Astrocyte of the hippocampus (primary cell): ENCODE measurements at places on chromosomes 12 and 14.
A peak's percentile ranks its signal among the peaks of the same experiment; 100 is the strongest.

GRCh38 chr14:69786603-69787002, 10.4 kb downstream of the SLC10A1 start:
- no peak for DNase-seq

GRCh38 chr12:89947437-89948270, 239.0 kb upstream of the ATP2B1 start:
- peak; percentile 84 for DNase-seq

GRCh38 chr12:93279565-93280412, 97.9 kb upstream of the NUDT4 start:
- DNase-seq: no peak

DNA sequence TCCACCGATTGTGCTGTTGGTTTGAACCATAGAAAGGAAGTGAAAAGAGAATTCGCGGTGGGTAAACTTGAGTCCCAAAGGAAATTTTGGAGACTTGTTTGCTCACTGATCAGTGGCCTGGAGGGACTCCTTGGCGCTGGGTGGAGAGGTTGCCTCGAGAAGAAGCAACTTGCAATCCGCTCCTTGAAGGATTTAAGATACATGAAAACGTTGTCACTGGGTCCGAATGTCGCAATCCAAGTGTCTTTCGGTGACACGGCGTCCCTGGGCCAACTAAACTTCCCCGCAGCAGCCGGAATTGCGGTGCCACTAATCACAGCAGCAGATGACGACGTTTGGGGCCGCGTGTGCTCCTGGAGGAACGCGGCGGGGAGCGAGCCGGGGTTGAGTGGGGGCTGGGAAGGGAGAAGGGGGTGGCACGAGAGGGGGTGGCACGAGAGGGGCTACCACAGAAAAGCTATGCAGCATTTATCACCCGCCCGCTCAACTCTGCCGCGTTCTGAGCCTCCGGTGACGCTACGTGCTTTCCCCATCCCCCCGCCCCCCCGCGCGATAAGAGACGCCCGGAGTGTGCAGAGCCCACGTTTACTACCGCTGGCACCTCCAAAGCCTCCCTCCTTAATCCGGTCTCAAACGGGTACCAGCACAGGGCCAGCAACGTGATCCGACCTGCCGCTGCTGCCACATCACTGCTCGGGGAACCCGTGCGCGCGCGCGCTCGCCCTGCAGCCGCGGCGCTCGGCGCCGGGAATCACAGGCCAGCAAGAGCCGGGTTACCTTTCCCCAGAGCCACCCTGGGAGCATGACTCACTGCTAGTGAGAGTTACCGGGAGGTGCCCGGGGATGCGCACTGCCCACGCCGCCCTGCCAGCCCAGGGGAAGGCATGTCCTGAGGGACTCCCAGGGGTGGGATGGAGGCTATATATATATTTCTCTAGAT, 833 bp upstream of the BHLHE41 start:
- peak; percentile 95 for DNase-seq

DNA sequence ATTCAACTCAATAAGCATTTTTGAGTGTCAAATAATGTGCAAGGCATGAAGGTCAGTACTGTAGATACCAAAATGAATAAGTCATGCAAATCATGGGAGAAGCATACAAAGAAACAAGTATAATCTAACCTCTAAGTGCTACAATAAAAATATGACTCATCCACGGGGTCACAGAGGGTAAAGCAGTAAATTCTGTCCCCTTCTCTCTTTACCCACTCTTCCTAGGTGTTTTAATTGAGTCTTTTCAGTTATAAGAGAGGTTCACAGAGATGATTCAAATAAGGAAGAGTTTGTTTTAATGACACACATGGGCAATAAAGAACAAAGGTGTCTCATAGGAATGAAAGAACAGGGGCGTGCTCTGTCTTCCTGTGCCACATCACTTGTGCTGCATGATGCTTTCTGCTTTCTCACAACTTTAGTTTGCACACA, 71.5 kb upstream of the DAAM1 start:
- no peak for DNase-seq

DNA sequence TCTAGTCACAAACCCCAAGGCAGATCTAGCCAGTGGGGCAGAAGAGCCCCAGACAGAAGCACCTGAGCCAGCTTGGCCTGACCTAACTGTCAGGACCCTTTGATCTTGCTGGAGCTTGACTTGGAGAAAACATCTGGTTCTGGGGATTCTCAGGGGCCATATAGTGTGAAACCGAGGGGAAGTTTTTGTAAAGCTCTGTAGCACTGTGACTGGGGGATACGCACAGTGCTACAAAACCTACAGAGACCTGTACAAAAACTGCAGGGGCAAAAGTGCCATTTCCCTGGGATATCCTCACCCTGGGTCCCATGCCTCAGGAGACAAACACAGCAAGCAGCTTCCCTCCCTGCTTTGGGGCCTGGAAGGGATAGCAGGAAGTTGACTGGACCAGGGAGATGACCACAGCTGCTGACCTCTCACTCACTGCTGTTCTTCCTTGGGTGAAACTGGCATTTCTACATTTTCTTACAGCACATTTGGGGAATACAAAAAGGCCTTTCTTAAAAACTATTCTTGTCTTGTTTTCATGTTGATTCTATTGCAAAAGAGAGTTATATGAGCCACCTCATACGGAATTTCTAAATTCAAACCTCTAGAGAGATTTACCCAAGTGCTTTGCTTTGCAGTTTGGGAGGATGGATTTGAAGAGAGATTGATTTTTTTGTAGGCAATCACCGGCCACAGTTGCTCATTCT, 140.0 kb downstream of the DAD1 start:
- DNase-seq: no peak

GRCh38 chr14:54567224-54567638, 303 bp downstream of the SAMD4A start:
- DNase-seq: peak; percentile 69

GRCh38 chr14:37721976-37722659, 126.7 kb downstream of the TTC6 start:
- DNase-seq: no peak

DNA sequence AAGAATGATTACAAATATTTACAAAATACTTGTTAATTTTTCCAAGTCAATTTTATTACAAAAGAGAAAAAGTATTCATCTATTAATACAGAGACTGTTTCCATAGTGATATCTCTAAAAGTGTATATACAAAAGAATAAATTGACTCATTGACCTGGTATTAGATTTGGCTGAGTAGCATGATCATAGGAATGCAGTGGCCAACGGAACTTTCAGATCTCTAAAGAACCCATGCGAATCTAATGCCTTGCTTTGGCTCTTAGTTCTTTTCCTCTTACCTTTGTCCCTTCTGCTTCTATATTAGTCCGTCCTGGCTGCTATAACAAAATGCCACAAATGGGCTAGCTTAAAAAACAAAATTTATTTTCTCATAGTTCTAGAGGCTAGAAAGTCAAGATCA, 717.8 kb downstream of the TMTC2 start:
- peak; percentile 31 for DNase-seq
